ENCODE measurements at places on chromosomes 13 and 19. TPM values are rescaled to one million over a fixed set of nuclear protein-coding genes. Genes with fewer than 3 reads are reported as not detected.

- no peaks in the 10 kb centered on the region for H3K27me3 ChIP-seq
- no peak overlapping the region for H3K27ac ChIP-seq
- H3K4me3 ChIP-seq: no peak overlapping the region
- no peaks in the 10 kb centered on the region for H3K36me3 ChIP-seq
- no peak for DNase-seq
Observed at GRCh38 chr13:92126399-92126798, 728.0 kb downstream of the GPC5 start.

DNA sequence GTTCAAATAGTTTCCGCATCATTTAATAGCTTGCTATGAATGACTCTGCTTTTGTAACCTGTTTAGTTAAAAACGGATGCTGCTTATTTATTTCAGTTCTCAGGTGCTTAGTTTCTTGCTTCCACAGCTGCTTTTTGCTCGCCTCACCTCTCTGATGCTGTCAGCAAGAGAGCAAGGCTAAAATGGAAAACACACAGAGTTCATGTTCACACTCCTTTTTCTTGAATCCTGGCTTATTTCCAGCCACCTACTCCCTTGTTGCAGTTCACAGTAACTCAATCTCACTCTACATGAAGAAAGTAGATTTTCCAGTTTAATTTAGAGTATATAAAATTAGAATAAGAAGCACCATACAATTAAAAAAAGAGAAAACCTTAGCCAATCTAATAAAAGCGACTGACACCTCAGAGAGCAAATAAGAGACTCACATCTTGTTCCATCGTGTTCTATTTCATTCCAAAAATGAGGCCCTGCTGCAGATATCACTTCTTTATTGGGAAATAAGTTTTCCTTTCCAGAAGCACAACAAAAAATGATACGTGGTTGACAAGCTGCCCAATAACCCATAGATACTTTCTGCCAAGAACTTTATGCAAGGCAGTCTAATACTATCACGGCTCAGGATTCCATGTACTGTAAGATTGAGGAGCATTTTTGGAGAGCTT lies 326.1 kb upstream of the SLITRK1 start:
- no peak overlapping the region for H3K4me3 ChIP-seq
- no peaks in the 10 kb centered on the region for H3K36me3 ChIP-seq
- H3K27me3 ChIP-seq: no peaks in the 10 kb centered on the region
- H3K27ac ChIP-seq: no peak overlapping the region
- H3K4me1 ChIP-seq: no peaks in the 10 kb centered on the region

- H3K36me3 ChIP-seq: peaks cover 5% of the 10 kb centered on the region
- no peak overlapping the region for H3K27ac ChIP-seq
- no peak overlapping the region for H3K4me3 ChIP-seq
Observed at GRCh38 chr13:114032126-114032799, 58.4 kb upstream of the C13orf46 start.

Gene ZNF285
- total RNA-seq: 5.2 TPM

DNA sequence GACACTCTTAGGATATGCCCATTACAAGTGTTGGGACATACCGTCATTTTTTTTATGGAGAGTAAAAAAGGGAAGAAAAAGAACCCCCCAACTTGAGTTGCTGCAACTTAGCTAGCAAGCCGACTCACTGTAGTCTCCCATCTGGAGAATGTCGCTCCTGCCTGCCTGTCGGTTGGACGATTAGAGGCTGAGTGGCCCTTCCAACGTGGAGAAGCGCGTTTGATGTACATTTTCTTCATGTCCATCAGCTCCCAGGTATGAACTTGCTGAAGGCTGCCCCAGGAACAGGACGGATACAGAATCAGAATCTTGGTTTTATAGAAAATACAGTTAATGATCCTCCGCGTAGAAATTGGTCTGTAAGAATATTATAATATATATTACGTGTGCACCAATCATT lies 189.0 kb upstream of the SOX1 start:
- H3K27ac ChIP-seq: no peak overlapping the region
- no peaks in the 10 kb centered on the region for H3K36me3 ChIP-seq
- DNase-seq: no peak
- H3K27me3 ChIP-seq: peaks cover 1% of the 10 kb centered on the region
- no peak overlapping the region for H3K4me3 ChIP-seq

All from glutamatergic neuron (in vitro differentiated cells).